Amniotic epithelial cell (primary cell): ENCODE measurements at places on chromosomes 12 and 14.

- no peak for DNase-seq
Measured at GRCh38 chr12:98341026-98341425, 174.4 kb upstream of the TMPO start.

DNA sequence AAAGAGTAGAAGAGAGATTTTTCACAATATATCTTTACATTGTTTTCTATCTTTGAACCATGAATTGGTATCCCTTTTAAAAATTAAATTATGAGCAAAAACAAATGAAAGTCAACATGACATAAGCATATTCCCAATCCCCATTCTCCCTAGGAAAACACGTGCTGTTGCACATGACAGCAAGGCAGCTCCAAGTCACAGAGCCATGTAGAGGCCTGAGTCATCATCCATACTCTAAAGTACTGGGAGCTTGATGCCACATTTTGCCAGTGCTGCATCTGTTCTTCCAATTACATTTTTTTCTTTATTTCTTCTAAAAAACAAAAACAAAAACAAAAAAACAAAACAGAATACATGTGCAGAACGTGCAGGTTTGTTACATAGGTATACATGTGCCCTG is 115.2 kb downstream of the ITPR2 start:
- DNase-seq: no peak

DNA sequence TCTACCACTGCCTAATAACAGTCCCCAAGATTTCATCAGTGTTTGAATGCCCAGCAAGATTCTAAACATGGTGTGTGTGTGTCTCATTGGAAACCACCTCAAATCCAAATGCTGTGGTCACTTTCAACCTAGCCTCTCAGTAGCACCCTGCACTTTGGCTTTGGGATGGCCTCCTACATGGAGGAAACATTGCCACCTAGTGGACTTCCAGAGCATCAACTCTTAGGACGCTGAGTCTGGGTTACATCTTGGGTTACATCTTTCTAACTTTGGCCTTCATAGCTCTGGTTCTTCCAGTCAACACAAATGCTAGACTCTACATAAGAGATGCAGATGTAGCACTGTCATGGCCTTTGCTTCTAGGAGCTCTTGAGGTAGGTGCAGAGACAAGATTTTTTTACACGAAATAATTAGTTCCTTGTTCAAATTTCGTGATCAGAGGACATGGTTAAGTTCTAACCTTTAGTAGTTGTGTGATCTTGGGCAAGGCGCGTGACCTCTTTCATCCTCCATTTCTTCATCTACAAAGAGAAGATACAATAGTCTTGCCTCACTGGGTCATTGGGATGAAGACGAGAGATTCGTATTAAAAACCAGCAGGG is 113.5 kb upstream of the VASH1 start:
- peak; percentile 52 for DNase-seq

GRCh38 chr14:81085596-81085995 is 130.2 kb downstream of the TSHR start:
- no peak for DNase-seq
